ENCODE measurements at places on chromosomes 2 and 18.

DNA sequence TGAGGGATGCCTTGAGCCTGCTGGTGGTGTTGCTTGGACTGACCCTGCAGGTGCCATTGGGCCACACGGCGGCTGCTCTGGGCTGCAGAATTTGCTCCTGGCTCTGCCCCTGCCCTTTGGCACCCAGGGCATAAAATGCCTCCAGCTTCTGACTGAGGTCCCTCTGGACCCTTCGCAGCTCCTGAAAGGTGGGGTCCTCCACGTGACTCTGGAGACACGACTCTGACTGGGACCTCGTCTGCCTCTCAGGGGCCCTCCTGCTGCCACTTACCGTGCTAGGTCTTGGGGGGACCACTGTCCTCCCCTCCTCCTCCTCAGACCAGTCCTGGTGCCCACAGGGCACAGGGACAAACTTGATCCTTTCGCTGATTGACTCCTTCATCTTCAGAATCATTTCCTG lies 2.1 kb downstream of the PCARE start:
- no peak for DNase-seq

DNA sequence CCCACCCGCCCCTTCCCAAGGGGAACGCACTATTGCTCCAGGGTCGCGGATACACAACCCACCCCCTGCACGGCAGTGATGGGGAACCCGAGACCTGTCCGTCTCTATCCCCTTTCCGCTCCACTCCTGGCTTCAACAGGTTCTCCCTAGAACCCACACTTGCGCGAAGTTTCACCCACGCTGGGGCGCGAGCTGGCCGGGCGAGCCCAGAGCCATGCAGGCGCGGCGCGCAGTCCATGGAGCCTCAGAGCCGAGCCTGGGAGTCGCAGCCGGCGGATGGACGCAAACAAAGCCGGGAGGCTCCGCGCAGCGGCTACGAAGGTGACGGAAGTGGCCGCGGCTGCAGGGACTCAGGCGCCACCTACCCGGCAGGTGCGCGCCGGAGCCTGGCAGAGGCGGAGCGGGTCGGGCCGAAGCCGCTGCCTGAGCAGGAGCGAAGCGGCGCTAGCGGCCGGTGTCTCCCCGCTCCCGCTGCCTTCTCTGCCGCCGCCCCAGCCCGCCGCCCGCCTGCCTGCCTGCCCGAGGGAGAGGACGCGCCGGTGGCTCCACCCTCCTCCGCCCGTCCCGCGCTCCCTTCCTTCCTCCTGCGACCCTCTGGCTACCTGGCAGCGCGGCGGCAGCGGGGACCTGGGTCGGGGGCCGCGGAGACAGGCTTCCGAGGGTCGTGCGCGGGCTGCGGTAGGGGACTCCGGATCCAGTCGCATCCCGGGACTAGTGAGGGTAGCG lies 14.0 kb downstream of the ALPG start:
- DNase-seq, result no peak

DNA sequence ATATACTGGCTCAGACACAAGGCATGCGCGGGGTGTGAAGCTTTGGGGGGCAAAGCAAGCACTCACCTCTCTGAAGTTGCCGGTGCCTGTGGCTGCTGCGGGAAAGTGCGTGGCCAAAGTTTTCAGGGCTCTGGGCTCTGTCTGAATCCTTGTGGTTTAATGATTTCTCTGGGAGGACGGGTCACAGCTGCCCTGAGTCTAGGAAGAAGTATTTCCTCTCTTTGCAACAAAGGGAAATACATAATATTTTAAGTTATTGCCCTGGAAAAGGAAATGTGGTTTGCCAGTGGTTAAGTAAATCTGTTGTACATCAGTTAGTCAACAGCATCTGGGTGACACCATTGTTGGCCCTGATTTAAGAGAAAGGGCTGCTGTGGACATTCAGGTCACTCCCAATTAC lies 56.7 kb upstream of the ZDBF2 start:
- no peak for DNase-seq

DNA sequence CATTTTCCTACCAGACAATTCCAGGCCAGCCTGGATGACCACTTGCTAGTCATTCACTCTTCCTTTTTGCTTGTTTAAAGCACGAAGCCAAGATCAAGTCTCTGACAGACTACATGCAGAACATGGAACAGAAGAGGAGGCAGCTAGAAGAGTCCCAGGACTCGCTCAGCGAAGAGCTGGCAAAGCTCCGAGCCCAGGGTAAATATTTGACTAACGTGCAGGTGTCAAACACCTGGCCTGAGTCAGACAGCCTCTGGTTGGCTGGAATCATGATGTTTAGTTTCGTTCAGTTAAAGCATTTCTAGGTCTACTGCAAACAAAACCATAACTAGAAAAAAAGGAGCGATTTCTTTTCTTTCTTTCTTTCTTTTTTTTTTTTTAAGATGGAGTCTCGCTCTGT lies 44.2 kb upstream of the LYPD6B start:
- no peak for DNase-seq

DNA sequence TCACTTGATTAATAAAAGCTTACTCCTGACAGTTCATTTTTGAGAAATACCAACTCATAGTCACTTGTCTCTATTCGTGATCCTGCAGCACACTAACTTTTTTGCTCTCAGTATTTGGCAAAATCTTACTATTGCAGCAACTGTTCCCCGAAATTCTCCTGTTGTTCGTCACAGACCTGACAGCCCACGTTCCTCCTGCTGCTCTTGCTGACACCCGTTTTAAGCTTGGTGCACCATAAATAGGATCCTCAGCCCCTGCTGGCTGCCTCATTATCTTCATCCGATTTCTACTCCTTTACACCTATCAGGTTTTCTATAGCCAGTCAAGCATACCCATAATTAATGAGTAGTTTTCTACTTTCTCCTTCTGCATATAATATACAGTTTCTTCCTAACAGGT lies 368.8 kb downstream of the PLCL1 start:
- DNase-seq, result no peak

- DNase-seq, result no peak
Observed at GRCh38 chr2:205946226-205946625, 139.7 kb downstream of the INO80D start.

DNA sequence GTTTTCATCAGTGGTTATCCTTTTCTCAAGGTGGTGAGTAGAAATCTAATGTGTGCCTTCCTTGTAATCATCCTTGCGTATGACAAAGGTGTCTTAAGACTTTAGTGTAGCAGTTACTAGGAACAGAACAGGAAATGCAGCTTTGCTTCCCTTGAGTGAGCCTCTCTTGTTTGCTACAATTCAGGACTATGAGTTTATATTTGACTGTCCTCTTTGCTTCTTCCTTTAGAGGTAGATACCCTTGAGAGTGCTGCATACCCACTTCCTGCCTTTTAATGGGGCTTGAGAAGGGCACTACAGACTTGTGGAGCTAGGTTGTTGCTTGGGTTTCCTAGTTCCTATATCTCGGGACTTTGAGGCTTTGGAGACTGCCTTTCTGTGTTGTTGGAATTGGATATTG lies 3.8 kb downstream of the KCNJ13 start:
- DNase-seq, result no peak

DNA sequence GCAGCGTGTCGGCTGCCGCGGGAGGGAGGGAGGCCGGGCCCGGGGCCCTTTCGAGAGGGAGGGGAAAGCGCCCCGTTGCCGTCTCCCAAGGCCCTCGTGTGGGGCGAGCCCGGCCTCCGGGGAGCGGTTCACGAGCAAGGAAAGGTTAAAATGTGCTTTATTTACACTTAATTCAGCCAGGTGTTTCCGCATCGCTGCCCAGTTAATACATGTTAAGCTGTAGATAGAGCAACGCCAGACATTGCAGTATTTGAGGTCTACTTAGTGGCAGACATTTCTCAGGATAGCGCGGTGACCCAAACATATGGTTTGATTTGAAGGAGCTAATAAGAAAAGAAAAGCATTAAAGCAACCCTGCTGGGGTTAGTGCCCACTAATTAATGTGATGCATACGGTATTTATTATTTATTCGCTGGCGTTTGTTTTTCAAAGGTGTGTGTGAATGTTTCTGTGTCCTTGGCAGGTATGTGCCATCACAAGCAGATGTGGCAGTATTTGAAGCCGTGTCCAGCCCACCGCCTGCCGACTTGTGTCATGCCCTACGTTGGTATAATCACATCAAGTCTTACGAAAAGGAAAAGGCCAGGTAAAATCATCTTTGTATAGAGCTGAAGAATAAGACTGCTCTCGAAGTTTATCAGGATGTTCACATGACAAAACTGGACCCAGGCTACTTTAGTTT lies 571 bp downstream of the EEF1B2 start:
- no peak for DNase-seq

DNA sequence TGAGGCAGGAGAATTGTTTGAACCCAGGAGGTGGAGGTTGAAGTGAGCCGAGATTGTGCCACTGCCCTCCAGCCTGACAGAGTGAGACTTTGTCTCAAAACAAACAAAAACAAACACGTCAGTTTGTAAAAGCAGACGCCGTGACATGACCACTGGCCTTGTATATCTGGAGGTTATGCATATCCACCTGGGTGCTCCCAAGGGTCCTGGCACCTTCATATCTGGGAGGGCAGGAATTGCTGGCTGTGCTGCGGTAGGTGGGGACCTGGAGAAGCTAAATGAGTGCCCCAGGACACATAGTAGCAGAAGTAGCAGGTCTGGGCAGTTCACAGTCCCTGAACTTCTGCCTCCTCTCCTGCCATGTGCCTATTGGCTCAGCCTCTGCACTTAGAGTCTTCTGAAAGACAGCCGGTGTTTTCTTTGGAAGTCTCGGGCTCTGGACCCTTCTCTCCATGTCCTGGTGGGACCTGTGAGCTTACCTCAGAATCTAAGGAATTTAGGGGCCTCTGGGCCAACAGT lies 30.9 kb upstream of the IL1R2 start:
- no peak for DNase-seq

DNA sequence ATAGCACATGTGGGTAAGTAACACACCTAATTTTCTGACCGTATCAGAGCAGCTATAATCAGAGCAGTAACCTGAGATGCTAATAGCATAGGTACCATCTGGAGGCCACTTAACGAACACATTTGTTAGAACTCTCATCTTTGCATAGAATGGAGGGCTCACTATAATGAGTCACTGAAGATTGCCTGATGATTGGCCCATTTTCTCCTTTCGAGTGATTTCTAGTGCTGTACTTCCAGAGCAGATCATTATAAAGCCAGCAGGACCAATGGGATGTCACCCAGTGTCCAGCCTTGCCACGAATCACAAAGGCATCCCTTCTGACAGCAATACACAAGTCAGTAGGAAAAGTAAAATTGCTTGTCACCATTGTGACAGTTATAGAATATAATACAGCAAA lies 81.7 kb upstream of the REV1 start:
- no peak for DNase-seq

DNA sequence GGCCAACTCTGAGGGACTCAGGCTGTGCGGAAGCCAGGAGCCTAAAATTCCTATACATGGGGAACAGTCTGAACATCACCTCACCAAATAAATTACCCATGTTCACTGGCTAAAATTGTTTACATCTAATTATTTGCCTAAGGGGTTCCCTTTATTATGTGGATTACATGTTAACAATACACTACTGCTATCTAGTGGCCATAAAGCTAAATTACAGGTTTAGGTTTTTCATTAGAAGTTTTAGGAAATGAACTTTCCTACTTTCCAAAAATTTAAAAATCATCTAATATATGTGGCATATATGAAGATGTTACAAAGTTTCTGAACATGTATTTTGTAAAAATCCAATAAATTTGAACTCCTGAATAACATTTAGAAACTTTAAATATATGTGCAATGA lies 40.3 kb downstream of the PLA2R1 start:
- no peak for DNase-seq

DNA sequence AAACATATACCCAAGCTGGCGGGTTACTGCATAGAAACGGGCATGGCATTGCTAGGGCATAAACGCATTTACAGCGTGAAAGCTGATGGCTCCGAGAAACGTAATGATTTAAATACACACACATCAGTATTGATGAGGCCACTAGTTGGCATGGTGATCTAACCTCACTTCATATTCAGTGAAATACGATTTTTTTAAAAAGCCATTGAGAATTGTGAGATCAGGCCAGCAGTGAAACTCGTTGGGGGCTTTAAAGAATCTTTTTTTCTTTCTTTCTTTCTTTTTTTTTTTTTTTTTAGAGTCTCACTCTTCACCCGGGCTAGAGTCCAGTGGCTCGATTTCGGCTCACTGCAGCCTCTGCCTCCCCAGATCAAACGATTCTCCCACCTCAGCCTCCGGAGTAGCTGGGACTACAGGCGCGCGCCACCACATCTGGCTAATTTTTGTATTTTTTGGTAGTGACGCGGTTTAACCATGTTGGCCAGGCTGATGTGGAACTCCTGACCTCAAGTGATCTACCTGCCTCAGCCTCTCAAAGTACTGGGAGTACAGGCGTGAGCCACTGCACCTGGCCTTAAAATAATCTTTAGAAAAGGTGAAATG lies 2.4 kb upstream of the SMAD7 start:
- DNase-seq, result no peak

DNA sequence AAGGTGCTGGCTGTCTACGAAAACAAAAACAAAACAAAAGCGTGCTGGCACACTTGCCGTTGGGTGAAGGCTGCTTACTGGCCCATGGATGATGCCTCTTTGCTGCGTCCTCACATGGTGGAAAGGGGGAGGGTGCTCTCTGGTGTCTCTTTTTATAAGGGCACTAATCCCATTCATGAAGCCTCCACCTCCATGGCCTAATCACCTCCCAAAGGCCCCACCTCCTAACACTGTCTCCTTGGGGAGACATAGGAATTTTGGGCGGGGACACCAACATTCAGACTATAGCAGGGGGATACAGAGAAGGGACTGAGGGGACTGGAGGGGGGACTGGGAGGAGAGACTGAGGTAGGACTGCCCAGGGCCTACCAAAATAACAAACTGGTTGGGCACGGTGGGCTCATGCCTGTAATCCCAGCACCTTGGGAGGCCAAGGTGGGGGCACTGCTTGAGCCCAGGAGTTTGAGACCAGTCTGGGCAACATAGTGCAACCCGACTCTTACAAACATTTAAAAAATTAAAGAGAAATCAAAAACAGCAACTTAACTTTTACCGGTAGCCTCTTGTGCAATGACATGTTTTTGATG lies 14.5 kb downstream of the PTMA start:
- no peak for DNase-seq

GRCh38 chr2:144124882-144125281 lies 395.0 kb downstream of the ZEB2 start:
- no peak for DNase-seq
